ENCODE measurements at places on chromosomes 2 and 18.

GRCh38 chr18:64799376-64799775 is 650.5 kb upstream of the LINC00305 start:
- no peak for DNase-seq

GRCh38 chr2:70463997-70464396 is 89.6 kb downstream of the TGFA start:
- no peak for DNase-seq

DNA sequence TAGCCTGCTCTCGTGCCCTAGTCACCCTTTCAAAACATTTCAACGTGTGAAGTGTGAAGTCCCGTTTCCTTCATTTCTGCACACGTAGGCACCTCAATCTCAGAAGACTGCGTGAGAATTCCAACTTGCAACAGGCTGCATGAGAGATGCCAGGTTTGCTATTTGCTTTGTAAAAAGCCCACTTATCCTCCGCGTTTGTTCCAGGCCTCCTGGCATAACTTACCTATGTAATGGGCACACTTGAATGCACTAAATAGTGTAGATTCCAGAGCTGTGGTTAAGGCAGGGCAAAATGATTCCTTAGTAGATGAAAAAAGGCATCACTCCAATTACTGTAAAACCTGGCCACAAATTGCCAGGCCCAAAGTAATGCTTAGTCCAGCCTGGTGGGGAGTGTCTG is 179.6 kb downstream of the INO80D start:
- no peak for DNase-seq

- no peak for DNase-seq
Measured at GRCh38 chr2:30255466-30256408, 24.4 kb downstream of the LBH start.

DNA sequence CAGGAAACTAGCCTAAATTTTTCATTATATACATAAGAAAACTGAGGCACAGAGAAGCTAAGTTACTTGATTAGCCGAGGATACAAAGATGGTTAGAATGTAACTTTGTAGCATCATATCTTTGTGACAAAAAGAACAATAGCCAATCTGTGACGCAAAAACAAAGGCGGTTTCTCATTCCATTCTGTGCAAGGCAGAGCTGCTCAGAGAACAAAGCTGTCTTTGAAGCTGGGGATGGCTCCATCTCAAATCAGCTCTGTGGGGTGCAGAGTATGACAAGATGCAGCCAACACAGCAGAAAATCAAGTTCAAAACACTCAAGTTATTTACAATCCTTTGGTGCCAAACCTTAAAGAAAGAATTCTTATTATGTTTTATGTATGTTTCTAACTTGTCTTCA is 81.9 kb upstream of the VWC2L start:
- DNase-seq = no peak

DNA sequence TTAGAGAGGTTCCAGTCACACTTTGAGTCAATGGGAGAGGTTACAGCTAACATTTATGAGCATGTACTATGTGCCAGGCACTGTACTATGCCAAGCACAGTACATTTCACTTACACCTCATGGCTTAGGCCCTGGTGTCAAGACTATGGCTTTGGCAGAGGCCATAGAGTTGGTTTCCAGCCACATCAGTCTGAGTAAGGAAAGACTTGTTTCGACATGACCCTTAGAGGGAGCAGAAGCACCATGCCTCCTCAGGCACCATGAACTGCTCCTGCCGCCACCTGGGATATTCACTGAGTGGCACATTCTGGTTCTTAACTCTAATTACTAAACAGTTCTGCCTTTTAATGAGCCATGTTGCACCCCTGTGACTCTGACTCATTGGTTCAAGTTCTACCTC is 12.7 kb downstream of the DGUOK start:
- DNase-seq = no peak

DNA sequence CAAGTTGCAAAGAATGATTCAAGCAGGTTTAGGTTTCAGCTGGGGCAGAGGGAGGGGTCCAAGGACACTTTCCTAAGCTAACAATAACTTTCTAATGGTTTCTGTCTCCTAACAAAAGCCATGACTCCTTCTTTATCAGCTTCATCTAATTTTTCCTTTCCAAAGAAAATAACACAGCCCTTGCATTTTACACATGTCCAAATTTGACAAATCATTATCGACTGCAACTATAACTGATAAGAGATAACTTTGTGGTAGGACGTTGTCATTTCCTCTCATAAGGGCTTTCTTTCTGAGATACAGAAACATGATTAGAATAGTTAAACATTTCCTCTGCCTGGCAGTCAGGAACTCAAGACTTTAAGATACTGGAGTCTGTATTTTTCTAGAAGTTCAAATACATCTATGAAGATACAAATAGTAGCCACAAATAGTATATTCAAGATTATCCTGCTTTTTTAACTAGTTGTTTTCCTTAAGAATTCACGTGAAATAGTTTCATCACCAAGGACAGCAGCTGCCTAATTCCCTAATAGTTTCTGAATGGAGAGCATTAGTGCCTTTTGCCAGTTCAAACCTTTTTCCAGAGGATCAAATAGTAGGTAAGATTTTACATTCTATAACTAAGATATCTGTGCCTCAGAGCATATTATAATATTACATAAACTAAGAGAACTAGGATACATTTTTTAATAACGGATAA is 263.2 kb downstream of the EXOC6B start:
- DNase-seq = no peak

GRCh38 chr2:100106460-100106859 is 35.9 kb downstream of the AFF3 start:
- no peak for DNase-seq

DNA sequence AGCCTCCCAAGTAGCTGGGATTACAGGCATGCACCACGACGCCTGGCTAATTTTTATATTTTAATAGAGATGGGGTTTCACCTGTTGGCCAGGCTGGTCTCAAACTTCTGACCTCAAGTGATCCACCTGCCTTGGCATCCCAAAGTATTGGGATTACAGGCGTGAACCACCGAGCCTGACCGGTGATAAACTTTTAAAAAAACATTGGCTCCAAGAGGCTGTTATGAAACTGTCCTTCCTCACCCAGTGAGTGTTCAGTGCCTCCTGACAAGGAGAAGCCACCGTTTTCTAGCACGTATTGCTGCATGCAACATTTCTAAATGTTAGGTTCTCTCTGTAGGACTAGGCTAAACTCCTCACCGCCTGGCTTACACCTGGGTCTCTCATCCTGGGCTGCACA is 63.3 kb downstream of the EDAR start:
- DNase-seq = no peak

DNA sequence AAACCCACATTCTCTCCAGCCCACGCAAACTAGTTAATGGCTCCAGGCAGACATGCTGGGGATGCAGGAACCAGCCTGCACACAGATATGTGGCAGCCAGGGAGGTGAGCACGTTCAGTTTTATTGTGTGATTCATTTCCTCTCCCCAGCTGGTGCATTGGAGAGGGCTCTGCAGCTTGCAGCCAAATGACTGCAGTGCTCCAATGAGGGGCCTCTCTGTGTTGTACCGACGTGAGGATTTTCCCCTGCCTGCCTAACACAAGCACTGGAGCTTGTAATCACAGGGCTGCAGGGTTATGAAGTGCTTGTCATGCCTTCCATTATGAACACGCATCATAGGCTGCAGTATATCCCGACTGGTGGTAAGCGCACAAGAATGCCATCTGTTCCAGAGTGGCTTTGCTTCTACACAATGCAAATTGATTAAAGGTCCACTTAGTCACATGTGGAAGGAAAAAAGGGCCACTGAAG is 92.3 kb upstream of the THUMPD2 start:
- DNase-seq = no peak

- no peak for DNase-seq
Measured at GRCh38 chr2:71243634-71244301, 16.9 kb upstream of the PAIP2B start.

DNA sequence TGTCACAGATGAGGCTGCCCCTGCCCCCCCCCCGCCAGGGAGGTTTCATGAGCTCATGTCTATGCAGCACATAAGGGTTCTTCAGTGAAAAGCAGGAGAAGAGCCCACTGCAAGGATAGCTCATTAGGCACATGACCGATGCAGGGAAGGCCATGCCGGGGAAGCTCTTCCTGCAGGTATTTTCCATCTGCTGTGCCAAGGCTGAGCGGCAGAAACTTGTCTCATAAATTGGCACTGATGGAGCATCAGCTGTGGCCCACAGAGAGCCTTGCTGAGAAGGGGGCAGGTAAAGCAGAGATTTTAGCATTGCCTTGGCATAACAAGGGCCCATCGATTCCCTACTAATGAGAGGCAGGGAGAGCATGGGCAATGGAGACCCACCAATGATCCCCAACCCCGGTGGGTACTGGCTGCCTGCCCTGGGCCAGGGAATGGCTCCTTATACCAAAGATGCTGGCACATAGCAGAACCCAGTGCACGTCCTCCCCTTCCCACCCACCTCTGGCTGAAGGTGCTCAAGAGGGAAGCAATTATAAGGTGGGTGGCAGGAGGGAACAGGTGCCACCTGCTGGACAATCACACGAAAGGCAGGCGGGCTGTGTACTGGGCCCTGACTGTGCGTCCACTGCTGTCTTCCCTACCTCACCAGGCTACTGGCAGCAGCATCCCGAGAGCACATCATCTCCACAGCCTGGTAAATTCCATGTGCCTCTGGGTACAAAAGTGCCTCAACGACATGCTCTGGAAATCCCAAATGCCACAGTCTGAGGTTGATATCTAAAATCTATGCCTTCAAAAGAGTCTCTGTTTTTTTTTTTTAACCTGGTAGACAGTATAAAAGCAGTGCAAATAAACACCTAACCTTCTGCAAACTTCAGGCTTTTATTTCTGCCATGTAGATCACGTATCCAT is 41.4 kb downstream of the STEAP3 start:
- no peak for DNase-seq

- DNase-seq = no peak
Measured at GRCh38 chr18:3457261-3457724, 7.3 kb downstream of the TGIF1 start.

DNA sequence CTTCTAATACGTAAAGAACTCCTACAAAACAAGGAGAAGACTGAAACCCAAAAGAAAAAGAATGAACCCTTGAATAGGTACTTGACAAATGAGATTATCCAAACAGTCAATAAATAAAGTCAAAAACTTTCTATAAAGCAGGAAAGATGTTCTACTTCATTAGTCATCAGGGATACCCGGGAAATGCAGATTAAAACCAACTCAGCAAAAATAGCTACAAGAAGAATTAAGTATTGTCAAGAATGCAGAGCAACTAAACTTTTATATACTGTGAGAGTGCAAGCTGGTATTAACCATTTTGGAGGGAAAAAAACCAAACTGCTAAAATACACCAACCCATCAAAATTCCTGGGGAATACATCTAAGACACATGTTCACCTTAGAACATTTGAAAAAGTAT is 10.4 kb downstream of the TXNL1 start:
- no peak for DNase-seq

DNA sequence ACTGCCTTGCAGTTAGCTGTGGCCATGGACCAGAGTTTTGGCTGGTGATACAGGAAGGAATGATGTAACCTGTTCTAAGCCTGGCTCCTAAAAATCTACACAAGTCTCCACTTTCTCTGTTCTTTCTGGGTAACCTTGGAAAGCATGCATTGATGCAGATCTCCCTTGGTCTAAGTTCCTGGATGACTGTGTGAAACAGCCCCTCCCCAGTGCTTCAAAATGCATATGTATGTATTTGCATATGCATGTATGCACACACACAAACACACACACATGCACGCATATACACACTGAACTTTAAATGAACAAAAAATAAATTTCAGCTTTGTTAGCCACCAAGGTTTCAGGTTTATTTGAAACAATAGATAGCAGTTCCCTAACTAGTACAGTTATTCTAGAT is 296.1 kb downstream of the OSR1 start:
- no peak for DNase-seq

GRCh38 chr18:47644896-47645295 is 285.6 kb downstream of the SMAD2 start:
- no peak for DNase-seq

DNA sequence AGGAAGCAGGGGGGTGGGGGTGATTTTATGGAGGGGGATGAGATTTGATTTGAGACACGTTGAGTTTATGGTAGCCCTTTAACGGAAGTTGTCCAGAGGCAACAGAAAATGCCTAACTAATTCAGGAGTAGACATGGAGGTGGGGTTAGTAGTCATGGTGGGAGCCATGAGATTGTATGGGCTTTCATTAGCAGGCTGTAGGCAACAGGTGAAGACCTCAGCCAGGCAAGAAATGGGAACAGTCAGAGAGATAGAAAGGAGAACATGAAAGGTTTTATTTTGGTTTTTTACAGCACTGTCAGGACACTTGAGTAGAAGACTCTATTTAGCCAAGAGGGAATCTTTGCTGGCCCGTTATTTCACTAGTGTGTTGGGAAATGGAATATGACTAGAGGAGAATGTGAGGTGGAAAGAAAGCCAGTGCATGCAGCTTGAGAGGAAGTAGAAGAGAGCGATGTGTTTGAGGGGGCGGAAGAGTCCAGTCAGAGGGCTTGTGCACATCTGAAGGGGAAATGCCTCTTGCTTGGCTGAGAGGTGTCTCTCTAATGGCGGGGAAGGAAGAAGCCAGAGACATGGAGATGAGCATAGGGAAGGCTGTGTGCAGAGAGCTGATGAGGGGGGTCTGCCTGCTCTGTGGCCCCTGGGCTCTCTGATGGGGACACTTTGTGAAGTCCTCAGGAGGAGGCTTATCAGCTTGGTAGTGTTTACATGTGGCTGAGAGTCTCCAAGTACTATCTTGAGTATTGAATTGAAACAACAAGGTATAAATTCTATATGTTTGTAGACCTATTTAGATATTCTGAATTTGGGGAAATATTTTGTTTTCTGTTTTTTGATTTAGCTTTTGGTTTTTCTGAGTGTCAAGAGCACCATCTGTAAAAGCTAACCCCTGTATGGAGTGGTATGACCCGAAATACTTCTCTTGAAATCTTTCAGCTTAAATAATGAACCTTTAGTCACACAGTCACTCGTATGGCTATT is 66.9 kb upstream of the ITM2C start:
- no peak for DNase-seq

- DNase-seq = no peak
Measured at GRCh38 chr2:19796035-19796695, 105.6 kb downstream of the TTC32 start.

- no peak for DNase-seq
Measured at GRCh38 chr18:48761582-48761981, 189.2 kb downstream of the SMAD7 start.

- DNase-seq = no peak
Measured at GRCh38 chr2:176679061-176679669, 409.9 kb downstream of the MTX2 start.

DNA sequence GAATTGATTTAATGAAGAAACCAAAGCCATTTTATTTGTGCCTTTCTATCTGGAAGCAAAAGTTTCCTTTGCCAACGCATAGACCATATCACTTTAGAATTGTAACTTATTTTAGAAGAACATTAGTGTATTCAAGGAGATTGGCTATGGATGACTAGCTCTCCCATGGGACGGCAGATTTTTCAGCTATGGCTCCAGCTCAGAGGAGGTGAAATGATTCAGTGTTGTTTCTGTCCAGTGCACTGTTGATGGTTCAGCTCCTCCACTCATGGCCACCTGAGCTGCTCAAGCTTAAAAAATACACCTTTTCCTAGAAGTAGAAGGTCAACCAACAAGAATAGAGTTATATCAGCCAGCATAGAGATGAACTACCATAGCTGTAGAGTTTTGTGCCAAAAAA is 1597.5 kb upstream of the PIK3C3 start:
- DNase-seq = no peak
